Upper lobe of left lung (tissue), 6 donors: ENCODE measurements at places on chromosomes 6 and 20. TPM values are rescaled to one million over a fixed set of nuclear protein-coding genes. Genes with fewer than 3 reads are reported as not detected.
A peak's percentile ranks its signal among the peaks of the same experiment; 100 is the strongest.

Gene RIMS4
- 2.0 TPM for total RNA-seq

Gene SSTR4
- total RNA-seq: not detected

Gene ARMC12
- 0.74 TPM for total RNA-seq

GRCh38 chr6:40743690-40744446 is 156.7 kb upstream of the LRFN2 start:
- H3K27me3 ChIP-seq: no peaks in the 10 kb centered on the region
- no peak overlapping the region for H3K27ac ChIP-seq
- H3K4me3 ChIP-seq: no peak overlapping the region
- H3K36me3 ChIP-seq: no peaks in the 10 kb centered on the region
- peaks cover 12% of the 10 kb centered on the region for H3K4me1 ChIP-seq

DNA sequence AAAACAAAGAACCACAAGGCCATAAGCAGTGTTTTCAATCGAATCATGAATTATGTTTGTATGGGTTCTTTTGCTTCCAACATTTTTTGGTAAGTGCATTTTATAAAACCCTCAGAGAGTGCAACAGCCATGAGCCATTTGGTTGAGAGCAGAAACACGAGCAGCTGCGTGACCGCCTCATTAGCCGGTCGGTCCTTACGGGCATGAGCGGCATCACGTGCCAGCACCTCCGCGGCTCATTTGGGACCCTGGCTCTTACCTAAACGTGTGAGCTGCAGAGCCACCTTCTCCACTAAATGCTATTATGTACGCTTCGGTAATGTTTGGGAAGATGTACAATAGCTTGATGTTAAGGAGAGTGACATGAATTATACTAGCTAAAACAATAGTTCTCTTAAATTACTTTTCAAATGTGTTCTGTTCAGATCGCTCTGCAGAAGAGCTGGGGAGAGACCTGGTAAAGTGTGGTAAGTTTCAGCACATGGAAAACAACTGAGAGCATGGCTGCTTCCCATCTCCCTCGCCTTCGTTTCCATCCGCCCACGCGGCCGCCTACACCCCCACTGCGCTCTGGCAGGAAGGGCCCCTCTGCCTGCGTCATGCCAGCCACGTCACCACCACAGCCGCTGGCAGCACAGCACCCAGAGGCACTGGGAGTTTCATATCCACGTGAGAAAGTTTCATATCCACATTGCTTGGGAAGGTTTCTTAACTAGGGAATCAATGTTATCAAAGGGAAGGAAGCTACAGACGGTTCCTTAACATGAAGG is 23.7 kb upstream of the PDE10A start:
- H3K4me1 ChIP-seq: no peaks in the 10 kb centered on the region
- no peak overlapping the region for H3K27ac ChIP-seq
- no peaks in the 10 kb centered on the region for H3K36me3 ChIP-seq
- H3K4me3 ChIP-seq: no peak overlapping the region
- DNase-seq: no peak

- H3K27ac ChIP-seq: no peak overlapping the region
- no peaks in the 10 kb centered on the region for H3K36me3 ChIP-seq
- no peak for DNase-seq
- peaks cover 10% of the 10 kb centered on the region for H3K4me1 ChIP-seq
- H3K4me3 ChIP-seq: no peak overlapping the region
These were observed 59.8 kb upstream of the SIRPA start for GRCh38 chr20:1835186-1836035.

- DNase-seq: peak; percentile 46
- H3K4me1 ChIP-seq: no peaks in the 10 kb centered on the region
- H3K27me3 ChIP-seq: no peaks in the 10 kb centered on the region
- no peak overlapping the region for H3K4me3 ChIP-seq
- H3K36me3 ChIP-seq: peaks cover 90% of the 10 kb centered on the region
- no peak overlapping the region for H3K27ac ChIP-seq
These were observed 24.7 kb downstream of the RBCK1 start for GRCh38 chr20:432677-433299.

- no peak overlapping the region for H3K27ac ChIP-seq
- no peaks in the 10 kb centered on the region for H3K27me3 ChIP-seq
- no peak overlapping the region for H3K4me3 ChIP-seq
- H3K36me3 ChIP-seq: no peaks in the 10 kb centered on the region
These were observed 31.2 kb upstream of the SMIM28 start for GRCh38 chr6:138346302-138347195.
